ENCODE measurements at places on chromosomes 13 and 19.

- no peak for DNase-seq
Measured at GRCh38 chr19:5624741-5625278, 1.9 kb downstream of the SAFB start.

GRCh38 chr13:59263531-59263930 lies 900.2 kb downstream of the DIAPH3 start:
- no peak for DNase-seq

- no peak for DNase-seq
Measured at GRCh38 chr13:101596803-101597202, 144.3 kb downstream of the ITGBL1 start.

DNA sequence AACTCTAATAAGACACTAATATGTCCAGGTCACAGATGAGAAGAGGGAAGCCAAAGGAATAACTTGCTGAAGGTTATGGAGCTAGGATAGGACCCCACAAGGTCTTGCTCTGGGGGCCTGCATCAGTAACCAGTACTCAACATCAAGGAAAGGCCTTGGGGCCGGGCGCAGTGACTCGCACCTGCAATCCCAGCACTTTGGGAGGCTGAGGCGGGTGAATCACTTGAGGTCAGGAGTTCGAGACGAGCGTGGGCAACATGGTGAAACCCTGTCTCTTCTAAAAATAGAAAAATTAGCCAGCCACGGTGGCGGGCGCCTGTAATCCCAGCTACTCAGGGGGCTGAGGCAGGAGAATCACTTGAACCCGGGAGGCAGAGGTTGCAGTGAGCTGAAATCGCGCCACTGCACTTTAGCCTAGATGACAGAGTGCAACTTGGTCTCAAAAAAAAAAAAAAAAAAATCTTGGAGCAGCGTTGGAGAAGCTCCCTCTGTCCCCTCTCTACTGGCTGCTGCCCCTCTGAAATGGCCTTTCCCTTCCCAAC lies 1.8 kb downstream of the LONP1 start:
- no peak for DNase-seq

- no peak for DNase-seq
Measured at GRCh38 chr19:15869873-15870272, 28.0 kb downstream of the CYP4F2 start.

DNA sequence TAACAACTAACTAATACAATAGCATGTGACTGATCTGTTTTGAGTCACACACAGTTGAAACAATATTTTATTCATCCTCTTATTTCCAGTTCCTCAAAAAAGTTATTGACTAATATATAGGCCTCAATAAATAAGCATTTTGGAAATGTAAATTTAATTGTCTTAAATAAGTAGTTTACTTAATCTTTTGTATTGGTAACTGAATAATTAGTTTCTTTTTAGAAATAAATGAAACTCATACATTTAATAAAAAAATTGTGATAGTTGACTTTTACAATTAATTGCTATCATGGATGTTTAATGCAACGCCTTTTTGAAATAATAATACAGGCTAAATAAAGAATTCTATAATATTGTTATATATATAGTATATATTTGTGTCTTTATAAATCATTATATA lies 500.8 kb upstream of the PCDH20 start:
- DNase-seq: no peak

DNA sequence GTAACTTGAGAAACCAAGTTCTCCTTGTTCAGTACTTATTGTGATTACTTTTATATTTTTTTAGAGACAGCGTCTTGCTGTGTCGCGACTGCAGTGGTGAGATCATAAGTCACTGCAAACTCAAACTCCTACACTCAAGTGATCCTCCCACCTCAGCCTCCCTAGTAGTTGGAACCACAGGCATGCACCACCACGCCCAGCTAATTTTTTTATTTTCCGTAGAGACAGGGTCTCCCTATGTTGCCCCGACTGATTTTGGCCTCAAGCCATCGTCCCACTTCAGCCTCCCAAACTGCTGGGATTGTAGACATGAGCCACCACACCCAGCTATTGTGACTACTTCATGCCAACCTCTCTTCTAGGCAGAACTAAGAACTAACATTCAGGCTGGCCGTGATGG lies 8.3 kb downstream of the C19orf53 start:
- DNase-seq: no peak

- DNase-seq: no peak
Measured at GRCh38 chr19:3723883-3724282, 15.7 kb downstream of the TJP3 start.
